ENCODE measurements at places on chromosomes 5 and 9.

DNA sequence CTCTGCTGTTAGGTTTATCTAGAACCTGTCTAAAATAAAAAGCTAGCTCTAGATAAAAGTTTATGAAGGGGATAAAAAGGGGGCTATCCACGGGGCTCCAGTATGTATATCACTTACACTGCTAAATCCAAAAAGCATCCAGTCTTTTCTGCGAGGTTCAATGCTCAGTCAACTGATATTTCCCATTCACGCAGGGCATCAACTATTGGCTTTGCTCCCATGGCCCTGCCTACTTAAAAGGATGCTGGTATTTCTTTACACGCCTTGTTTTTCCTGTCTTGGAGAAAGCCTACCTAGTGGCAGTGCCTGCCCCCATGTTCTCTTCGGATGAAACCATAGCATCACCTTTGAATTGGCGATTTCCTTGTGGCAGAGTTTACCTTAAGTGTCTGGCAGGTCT is 8.1 kb downstream of the SPRY4 start:
- no peak for DNase-seq

GRCh38 chr9:130995086-130996011 is 13.6 kb upstream of the LAMC3 start:
- no peak for DNase-seq

GRCh38 chr5:158933494-158934318 is 166.0 kb downstream of the EBF1 start:
- DNase-seq, result no peak

DNA sequence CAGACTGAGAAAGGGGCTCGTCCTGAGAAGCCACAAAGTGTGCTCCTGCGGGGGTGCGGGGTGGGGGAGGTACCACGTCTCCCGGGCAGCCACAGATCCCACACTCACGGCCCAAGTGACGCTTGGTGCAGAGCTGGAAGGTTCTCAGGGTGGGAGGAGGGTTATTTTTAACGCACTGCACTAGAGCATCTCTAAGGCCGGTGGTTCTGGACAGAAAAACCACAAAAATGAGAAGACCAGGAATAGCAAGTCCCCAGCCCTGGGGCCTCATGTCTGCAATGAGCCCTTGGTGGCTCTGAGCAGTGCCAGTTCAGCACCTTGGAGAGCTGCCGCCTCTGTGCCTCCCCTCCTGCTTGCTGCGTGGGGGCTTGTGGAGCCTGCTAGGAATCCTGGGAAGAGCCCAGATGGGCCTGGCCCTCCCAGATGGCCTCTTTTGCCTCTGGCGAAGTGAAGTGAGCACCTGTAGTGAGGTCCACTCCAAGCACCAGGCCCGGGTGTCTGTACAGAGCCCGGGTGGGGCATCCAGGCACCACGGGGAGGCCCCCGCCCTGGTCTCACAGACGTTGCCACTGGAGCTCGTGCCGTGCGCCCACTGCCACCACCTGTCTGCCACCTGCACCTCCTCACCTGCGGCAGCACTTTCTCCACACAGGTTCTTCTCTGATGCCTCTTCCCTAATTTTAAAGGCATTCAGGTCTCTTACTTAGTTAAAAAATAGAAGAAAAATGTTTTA is 48.9 kb upstream of the CACNA1B start:
- DNase-seq, result no peak

DNA sequence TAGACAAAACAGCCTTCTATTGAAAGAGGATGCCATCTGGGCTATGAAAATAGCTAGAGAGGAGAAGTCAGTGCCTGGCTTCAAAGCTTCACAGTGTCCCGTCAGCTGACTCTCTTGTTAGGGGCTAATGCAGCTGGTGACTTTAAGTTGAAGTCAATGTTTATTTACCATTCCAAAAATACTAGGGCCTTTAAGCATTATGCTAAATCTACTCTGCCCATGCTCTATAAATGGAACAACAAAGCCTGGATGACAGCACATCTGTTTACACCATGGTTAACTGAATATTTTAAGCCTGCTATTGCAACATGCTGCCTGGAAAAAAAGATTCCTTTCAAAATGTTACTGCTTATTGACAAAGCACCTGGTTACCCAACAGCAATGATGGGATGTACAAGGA is 309.1 kb downstream of the NTRK2 start:
- no peak for DNase-seq

GRCh38 chr9:74662674-74663073 is 165.5 kb downstream of the RORB start:
- no peak for DNase-seq

- DNase-seq, result no peak
These were observed 650.3 kb downstream of the CCDC171 start for GRCh38 chr9:16202914-16203728.

DNA sequence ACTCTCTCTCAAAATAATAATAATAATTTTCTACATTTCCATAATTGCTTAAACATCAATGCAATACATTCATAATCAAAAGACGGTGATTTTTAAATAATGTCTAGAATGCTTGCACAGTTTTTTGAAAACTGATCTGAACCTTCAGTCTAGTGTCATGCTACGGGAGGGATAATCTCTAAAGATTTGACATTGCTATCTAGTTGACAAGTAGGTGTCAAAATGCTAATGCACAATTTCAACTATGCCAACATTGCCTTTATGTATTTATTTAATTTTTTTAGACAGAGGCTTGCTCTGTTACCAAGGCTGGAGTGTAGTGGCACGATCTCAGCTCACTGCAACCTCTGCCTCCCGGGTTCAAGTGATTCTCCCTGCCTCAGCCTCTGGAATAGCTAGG is 16.0 kb upstream of the PCAT7 start:
- no peak for DNase-seq

GRCh38 chr5:124178050-124178449 is 568.4 kb downstream of the ZNF608 start:
- no peak for DNase-seq

- DNase-seq, result no peak
These were observed at the start of gene ANKRD55 for GRCh38 chr5:56233230-56233629. ANKRD55 (minus strand) TSS chr5:56233330; CDS start chr5:56232913, 417 bp downstream.

- DNase-seq, result no peak
These were observed 75.4 kb upstream of the CDKN2B start for GRCh38 chr9:22084336-22085035.

GRCh38 chr9:124139001-124139400 is 118.7 kb upstream of the NEK6 start:
- DNase-seq, result no peak

DNA sequence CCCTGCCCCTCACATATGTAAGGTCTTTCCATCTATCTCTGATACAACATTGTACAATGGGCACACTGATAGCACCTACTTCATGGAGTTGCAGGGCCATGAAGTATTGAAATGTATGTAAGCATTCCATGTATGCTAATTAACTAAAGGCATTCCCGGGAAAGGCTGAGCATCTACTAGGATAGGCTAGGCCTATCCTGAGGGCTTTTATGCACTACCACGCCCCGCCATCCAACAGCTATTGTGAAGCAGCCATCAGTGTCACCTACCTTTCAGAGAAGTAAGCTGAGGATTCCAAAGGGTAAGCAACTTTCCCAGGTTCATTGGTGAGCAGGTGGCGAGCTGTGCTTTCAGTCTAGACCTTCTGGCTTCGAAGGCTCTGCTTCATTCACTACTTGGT is 47.6 kb downstream of the NSG2 start:
- DNase-seq, result no peak

GRCh38 chr5:102975045-102975444 is 144.9 kb downstream of the GIN1 start:
- DNase-seq, result no peak

GRCh38 chr5:154047324-154047723 is 8.6 kb downstream of the MFAP3 start:
- no peak for DNase-seq

DNA sequence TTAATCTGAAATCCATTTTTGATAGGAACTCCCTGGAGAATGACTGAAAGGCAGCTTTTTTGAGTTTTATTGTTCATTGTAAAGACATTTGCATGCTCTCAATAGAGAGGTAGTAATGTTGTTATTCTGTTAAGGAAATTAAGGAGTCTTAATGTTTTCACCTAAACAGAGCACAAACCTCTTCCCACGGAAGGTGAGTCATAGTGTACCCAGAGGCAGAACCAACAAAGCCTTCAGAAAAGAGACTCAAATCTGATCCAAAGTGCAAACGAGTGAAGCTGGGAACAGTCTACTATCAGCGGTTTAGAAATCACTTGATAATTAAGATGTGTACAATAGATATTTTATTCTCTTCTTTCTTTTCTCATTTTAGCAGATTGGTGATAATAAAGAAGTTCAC is 470.5 kb downstream of the PLK2 start:
- DNase-seq, result no peak

DNA sequence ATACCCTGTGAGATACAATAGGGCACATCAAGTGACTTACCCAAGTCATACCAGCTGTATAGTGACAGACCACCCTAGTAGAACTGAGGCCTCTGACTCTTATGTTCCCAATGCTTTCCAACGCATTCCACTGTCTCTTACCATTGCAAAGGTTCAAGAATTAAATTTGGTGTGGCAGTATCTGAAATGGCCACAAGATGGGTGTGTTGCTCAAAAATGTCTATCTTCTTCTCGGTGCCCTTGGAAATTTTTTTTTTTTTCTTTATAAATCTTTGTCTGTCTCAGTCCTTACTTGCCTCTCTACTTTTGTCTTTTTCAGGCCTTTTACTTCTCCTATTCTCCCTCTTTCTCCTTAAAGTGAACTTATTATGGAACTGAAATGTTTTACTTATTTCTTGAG is 48.4 kb downstream of the GPR21 start:
- DNase-seq, result no peak

- DNase-seq, result no peak
These were observed 473.6 kb downstream of the AGTPBP1 start for GRCh38 chr9:85268131-85268530.

DNA sequence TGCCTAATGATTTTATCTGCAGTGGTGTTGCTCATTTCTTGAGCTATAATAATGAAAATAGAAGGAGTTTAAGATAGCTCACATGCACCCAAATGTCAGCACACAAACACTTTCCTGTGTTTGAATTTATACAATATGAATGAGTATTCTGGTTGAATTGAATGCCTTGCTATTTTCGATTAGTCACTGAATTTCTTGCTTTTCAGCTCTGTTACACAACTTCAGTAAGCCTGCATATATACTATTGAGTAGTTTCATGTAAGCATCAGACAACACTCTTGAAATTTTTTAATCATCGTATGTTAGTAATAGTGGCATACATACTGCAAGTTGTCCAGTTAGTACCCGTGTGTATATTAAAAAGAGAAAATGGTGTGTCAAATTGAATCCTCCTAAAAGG is 281.5 kb upstream of the GRIA1 start:
- DNase-seq, result no peak

DNA sequence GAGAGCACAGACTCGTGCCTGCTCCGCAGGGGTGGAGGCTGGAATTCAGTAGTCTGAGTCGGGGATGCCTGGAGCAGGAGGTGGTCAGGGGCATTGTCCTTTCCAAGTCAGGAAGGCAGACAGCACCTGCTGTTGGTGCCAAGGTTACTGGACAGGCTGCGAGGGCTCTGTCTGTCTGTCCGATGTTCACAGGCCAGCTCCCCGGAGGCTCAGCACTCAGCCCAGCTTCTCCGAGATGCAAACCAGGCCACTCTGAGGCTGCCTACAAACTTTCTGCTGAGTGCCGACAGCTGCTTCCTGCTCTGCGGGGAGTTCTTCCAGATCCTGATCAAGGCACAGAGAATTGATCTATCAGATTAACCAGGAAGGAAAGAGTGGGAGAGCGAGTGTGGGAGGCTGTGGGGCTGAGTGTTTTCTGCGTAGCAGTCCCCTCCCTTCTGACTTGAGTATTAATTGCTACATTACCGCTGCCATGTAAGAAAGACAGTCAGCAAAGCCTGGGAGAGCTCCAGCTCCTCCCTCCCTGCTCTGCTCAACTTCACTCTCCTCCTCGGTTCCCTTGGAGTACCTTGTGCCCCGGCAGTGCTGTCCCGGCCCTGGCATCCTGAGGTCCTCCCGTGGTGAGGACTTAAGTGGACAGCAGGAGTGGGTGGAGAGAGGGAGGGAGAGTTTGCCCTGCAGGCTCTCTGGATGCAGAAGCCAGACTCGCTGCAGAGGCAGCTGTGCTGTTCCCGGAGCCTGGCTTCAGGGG is 36.0 kb downstream of the KCNMB1 start:
- no peak for DNase-seq

DNA sequence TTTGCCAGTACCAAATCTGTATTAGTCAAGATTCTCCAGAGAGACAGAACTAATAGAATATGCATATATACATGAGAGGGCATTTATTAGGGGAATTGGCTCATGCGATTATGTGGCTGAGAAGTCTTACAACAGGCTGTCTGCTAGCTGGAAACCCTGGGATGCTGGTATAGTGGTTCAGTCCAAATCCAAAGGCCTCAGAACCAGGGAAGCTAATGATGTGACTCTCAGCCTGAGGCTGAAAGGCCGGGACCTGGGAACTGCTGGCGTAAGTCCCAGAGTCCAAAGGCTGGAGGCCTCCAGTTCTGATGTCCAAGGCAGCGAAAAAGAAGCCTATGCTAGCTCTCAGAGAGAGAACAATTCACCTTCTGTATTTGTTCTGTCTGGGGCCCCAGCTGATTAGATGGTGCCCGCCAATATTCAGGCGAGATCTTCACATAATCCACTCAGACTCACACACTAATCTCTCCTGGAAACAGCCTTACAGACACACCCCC is 84.1 kb downstream of the KIAA1958 start:
- DNase-seq, result no peak

GRCh38 chr9:74824654-74825053 is 63.1 kb downstream of the TRPM6 start:
- DNase-seq, result no peak

DNA sequence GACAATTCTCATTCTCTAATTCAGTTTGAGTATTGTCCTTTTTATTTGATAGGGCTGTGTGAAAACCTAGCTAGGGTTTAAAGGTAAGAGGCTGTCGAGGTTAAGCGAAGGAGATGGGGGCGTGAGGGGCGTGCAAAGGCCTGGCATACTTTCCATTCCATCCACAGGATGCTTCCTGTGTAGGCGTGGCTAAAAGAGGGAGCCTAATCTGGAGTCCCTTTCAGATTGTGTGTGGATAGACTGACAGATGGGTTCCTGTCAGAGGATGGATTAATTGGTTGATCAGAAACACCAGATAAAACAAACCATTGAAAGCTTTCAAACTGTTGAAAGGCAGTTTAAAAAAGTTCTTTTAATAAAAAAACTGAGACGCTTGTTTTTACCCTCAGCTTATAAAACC is 1.1 kb upstream of the ELL2 start:
- peak; percentile 24 for DNase-seq

DNA sequence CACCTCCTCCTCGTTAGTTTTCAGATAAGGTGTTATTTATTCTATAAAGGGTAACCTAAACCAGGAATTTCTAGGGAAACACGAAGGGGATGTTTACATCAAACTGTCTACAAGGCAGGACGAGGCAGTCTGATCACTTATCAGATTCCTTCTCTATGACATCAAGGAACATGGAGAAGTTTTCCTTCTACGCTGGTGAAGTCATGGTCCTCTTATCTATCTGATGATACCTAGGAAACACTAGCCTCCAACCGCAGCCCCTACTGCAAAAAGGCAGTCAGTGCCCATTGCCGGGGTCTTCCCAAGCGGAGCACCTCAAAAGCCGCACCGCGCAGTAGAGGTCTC is 1.5 kb downstream of the MPDZ start:
- no peak for DNase-seq
